ENCODE measurements at places on chromosomes 13 and 19.

DNA sequence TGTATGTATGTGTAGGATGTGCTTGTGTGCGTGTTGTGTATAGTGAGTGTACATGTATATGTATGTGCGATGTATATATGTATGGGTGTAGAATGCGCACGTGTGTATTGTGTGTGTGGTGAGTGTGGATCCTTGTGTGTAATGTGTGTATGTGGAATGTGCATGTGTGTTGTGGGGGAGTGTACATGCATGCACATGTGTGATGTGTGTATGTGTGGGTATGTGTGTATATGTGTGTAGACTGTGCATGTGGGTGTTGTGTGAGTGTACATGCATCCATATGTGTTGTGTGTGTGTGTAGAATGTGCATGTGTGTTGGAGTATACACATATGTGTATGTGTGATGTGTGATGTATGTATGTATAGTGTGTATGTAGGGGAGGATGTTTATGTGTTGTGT, 18.0 kb upstream of the SPACA7 start:
- no peak for DNase-seq

DNA sequence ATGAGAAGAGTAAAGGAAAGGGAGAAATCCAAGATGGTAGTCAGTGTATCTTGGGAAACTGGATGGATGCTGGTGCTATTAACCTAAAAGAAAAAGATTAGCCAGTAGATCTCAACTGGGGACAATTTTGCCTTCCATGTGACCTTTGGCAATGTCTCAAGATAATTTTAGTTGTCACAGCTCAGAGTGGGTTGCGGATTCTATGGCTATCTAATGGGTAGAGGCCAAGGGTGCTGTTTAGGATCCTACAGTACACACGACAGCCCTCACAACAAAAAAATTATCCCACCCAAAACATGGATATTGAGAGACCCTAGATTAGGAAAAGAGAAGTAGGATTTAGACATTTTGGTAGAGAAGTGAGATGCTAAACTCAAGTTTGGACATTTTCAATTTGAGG, 258.9 kb downstream of the GPC5 start:
- DNase-seq = no peak

DNA sequence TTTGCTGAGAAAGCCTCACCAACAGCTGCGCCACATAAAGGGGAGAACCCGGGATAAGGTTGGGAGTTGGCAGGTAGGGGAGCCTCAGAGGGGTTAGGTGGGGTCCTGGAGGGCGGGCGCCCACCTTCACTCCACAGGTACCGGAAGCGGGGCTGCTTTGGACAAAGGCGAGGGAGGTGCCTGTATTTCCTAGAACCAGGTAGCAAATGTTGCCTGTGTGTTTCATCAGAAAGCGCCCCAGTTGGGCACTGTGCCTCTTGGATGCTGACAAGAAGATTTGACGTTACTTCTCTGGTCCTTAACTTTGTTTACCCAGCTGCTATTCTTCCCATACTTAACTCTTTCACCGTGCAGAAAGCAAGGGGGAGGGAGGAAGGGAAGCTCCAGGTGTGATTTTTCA, 278.9 kb downstream of the ZNF536 start:
- DNase-seq = no peak

- no peak for DNase-seq
Observed at GRCh38 chr19:17069193-17069592, 6.1 kb downstream of the HAUS8 start.

- peak; percentile 39 for DNase-seq
Observed at GRCh38 chr19:18832306-18833140, 764 bp downstream of the UPF1 start.

DNA sequence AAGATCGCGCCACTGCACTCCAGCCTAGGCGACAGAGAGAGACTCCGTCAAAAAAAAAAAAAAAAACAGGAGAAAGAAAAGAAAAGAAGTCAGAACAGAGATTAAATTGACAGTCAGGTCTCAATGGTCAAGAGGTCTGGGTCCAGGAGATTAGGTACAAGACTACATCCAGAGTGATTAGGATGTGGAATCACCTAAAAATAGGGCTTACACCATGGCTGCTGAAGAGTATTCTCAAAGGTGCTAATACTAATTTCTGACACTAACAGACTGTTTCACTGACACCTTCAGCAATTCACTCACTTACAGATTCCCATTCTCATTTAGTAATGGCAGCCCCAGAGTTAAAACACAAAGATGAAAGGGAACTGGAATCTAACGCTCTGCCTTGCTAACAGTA, 91.7 kb downstream of the TBC1D4 start:
- no peak for DNase-seq

GRCh38 chr13:35843272-35843671, 287.9 kb downstream of the DCLK1 start:
- DNase-seq = no peak

GRCh38 chr13:89790696-89791095, 1556.8 kb upstream of the MIR17HG start:
- DNase-seq = no peak
